ENCODE measurements at places on chromosomes 7 and 10. TPM values are rescaled to one million over a fixed set of nuclear protein-coding genes. Genes with fewer than 3 reads are reported as not detected.

The UCMA gene
- not detected for total RNA-seq

The TFR2 gene
- total RNA-seq: 0.45 TPM

The SPDYE8 gene
- total RNA-seq: not detected

The ASB13 gene
- total RNA-seq: 23.2 TPM

The TMEM225B gene
- 1.7 TPM for total RNA-seq

The SPDYE6 gene
- not detected for total RNA-seq

DNA sequence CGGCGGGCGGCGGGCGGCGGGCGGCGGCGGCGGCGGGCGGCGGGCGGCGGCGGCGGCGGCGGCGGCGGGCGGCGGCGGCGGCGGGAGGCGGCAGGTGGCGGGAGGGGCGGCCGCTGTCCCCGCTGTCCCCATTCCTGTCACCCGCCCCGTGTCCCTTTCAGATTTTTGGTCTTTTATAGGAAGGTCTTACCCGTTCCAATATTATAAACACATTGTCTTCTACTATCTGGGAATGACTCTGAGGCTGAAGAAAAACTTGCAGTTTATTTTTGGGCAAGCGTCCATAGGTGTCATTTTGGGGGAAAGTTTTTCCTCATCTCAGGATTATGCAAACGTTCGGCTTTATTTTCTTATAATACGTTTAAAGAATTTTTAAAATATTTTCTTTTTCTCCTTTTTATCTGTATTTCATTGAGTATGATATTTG, 578 bp downstream of the ZNF713 start:
- DNase-seq: no peak
- H3K27me3 ChIP-seq: no peaks in the 10 kb centered on the region
- H3K36me3 ChIP-seq: no peaks in the 10 kb centered on the region
- no peaks in the 10 kb centered on the region for H3K4me1 ChIP-seq
- H3K27ac ChIP-seq: no peak overlapping the region

DNA sequence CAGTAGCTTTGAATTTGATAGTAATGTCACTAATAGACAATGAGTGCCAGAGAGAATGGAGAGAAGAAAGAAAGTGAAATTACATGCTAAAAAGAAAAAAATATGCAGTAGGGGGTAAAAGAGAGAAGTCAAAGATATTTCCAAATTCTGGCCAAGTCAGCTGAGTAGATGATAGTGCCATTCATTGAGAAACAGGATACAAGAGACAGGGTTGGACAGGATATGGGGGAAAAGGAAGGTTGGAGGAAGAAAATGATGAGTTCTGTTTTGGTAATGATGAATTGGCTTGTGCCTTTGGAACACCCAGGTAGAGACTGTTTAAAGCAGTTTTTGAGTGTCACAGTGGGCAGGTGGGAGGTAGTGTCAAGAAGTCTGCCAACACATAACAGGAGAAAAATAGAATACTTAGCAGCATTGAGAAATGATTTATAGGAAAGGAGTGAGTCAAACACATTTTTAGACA, 78.3 kb downstream of the LRRC17 start:
- H3K27ac ChIP-seq: peak overlapping the region; percentile 91
- H3K4me1 ChIP-seq: no peaks in the 10 kb centered on the region
- no peaks in the 10 kb centered on the region for H3K36me3 ChIP-seq
- no peaks in the 10 kb centered on the region for H3K27me3 ChIP-seq
- H3K4me3 ChIP-seq: no peak overlapping the region

- no peak overlapping the region for H3K27ac ChIP-seq
- no peaks in the 10 kb centered on the region for H3K36me3 ChIP-seq
- no peak for DNase-seq
Observed at GRCh38 chr10:54903745-54904144, 102.7 kb upstream of the PCDH15 start.

GRCh38 chr10:35185260-35186034, 58.8 kb downstream of the CREM start:
- DNase-seq: no peak
- no peaks in the 10 kb centered on the region for H3K36me3 ChIP-seq
- no peak overlapping the region for H3K27ac ChIP-seq
- no peaks in the 10 kb centered on the region for H3K27me3 ChIP-seq
- H3K4me1 ChIP-seq: no peaks in the 10 kb centered on the region
- no peak overlapping the region for H3K4me3 ChIP-seq

- no peaks in the 10 kb centered on the region for H3K27me3 ChIP-seq
- peak; percentile 28 for DNase-seq
- no peak overlapping the region for H3K27ac ChIP-seq
- H3K4me1 ChIP-seq: peaks cover 1% of the 10 kb centered on the region
- no peak overlapping the region for H3K4me3 ChIP-seq
- H3K36me3 ChIP-seq: no peaks in the 10 kb centered on the region
Observed at GRCh38 chr10:5595994-5596471, 70.4 kb downstream of the ASB13 start.

DNA sequence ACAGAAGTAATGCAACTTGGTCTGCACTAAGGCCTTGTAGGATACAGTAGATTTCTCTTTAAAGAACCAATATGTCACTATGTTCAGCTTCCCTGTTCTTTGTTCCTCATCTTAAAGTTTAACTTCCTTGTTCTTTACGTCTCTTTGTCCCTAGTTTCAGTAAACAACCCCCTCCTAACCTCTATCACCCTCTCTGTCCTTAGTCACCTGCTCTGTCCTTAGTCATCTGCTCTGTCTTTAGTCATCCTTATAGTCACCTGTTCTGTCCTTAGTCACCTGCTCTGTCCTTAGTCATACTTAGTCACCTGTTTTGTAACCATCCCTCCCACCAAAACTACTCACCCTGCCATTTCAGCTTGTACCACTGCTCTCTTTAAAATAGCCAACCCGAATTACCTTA, 144.6 kb upstream of the TMEM106B start:
- H3K4me3 ChIP-seq: no peak overlapping the region
- H3K4me1 ChIP-seq: no peaks in the 10 kb centered on the region
- no peak overlapping the region for H3K27ac ChIP-seq
- no peaks in the 10 kb centered on the region for H3K27me3 ChIP-seq
- no peaks in the 10 kb centered on the region for H3K36me3 ChIP-seq

DNA sequence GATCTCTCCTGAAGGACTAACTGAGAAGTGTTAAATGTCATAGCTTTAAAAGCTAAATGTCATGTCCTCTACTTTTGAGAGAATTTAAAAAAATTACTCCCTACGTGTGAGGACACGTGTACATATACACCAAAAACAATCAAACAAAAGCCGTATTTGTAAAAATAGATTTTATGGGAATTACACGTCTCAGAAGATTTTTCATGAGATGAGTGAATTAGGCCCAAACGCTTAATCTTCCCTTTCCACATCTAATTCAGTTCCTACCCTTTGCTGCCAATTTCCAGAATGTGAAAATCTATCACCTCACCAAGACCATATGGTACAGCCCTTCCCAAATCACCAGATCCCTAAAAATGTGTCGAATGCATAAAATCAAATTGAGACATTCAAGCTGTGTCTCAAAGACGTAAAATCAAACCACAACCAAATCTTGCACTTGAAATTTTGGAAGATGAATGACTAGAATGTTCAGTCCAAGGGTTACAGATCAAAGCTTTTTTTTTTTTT, 1.0 kb upstream of the CTTNBP2 start:
- H3K36me3 ChIP-seq: no peaks in the 10 kb centered on the region
- peak overlapping the region; percentile 86 for H3K4me3 ChIP-seq
- no peak overlapping the region for H3K27ac ChIP-seq

DNA sequence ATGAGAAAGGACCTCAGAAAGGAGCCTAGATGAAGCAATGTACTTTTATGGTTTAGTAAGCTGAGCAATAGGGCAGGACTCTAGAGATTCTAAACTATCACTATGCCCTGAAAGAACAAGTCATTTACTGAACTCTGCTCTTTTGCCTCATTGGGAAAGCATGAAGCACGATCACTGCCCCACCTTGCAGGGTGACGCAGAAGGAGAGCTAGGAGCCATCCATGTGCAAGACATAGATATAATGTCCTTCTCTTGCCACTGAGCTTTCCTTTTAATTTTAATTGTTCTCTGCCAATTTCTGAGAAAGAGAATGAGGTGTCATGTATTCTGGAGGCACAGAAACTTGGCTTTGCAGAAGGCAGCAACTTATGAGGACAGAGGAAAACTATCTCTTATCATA, 108.3 kb downstream of the SORCS1 start:
- no peaks in the 10 kb centered on the region for H3K27me3 ChIP-seq
- H3K4me1 ChIP-seq: no peaks in the 10 kb centered on the region
- no peak overlapping the region for H3K4me3 ChIP-seq

DNA sequence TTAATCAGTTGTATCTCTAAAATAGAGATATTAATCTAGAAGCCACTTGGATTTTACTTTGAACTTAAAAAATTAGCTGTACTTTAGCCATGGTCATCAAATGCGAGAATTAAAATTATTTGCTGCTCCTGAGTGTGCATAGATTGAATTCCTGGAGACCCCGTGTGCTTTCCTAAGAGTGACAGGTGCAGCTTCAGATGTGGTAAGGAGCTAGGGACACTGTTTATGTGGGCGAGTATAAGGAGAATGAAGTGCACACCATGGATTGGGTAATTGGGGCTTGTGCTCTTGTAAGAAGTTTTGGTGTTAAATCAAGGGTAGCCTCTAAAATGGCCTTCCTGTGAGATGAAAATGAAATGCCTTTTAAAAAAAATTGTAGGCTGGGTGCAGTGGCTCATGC, 9.8 kb downstream of the PLCE1 start:
- no peak overlapping the region for H3K27ac ChIP-seq
- DNase-seq: no peak

DNA sequence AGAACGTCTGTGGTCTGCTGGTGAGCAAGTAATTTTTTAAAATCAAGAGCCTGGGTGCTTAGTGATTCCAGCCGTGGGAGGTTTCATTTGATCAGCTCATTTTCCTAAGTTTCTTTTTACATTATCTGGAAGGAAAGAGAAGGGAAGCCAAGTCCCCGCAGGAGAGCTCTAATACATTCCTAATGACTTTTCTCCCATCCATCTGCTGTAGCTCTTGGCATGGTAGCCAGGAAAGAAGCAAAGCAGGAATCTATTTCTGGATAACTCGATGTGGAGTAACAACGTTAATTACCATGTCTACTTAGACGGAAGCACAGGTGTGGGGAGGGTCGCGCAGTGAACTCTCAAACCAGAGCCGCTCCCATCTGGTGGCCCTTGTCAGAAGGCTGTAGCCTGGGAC, 121.9 kb downstream of the PAXIP1 start:
- H3K27ac ChIP-seq: no peak overlapping the region
- H3K4me3 ChIP-seq: no peak overlapping the region
- no peaks in the 10 kb centered on the region for H3K27me3 ChIP-seq

- H3K27me3 ChIP-seq: no peaks in the 10 kb centered on the region
- H3K4me1 ChIP-seq: no peaks in the 10 kb centered on the region
- DNase-seq: peak; percentile 83
- H3K36me3 ChIP-seq: no peaks in the 10 kb centered on the region
- no peak overlapping the region for H3K27ac ChIP-seq
Observed at GRCh38 chr10:22086730-22087401, 83.3 kb upstream of the DNAJC1 start.

GRCh38 chr7:112064627-112065385, 141.4 kb downstream of the DOCK4 start:
- no peak overlapping the region for H3K27ac ChIP-seq
- no peak overlapping the region for H3K4me3 ChIP-seq
- no peaks in the 10 kb centered on the region for H3K4me1 ChIP-seq
- no peaks in the 10 kb centered on the region for H3K36me3 ChIP-seq
- H3K27me3 ChIP-seq: peaks cover 1% of the 10 kb centered on the region

GRCh38 chr7:88928276-88928675, 132.7 kb upstream of the TEX47 start:
- no peak overlapping the region for H3K4me3 ChIP-seq
- no peak overlapping the region for H3K27ac ChIP-seq
- no peaks in the 10 kb centered on the region for H3K36me3 ChIP-seq
- H3K4me1 ChIP-seq: no peaks in the 10 kb centered on the region
- no peaks in the 10 kb centered on the region for H3K27me3 ChIP-seq

- DNase-seq: no peak
- H3K4me1 ChIP-seq: no peaks in the 10 kb centered on the region
- no peak overlapping the region for H3K4me3 ChIP-seq
- H3K27me3 ChIP-seq: no peaks in the 10 kb centered on the region
- no peak overlapping the region for H3K27ac ChIP-seq
Observed at GRCh38 chr7:50564171-50564570, 1.0 kb downstream of the DDC start.

DNA sequence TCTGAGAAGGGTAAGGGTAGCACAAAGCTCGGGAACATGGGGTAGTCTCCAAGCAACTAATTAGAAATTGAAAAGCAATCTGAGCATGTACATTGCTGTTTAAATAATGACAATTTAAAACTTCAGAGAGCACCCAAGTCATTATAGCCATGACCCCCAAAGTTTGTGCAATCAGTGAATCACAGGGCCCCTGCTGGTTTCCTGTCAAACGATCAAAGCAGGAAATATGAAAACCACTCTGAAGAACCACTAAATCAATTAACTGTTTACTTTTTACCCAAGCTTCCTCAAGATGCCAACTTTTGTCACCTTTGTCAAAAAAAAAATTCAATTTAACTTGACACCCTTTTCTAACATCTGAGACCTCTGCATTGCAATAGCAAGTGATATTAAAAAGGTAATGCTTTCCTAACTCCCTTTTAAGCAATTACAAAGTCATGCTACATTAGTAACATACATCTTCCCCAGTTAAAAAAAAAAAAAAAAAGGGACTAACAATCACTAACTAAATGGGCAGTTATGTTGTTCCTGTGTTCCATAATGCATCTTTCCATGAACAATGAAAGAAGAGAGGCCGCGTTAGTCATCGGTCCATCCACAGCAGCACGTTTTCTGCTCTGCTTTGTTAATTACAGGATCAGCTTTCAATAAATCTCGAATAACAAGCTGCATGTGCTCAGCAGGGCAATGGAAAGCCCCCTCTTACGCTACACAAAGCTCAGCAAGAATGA, 80.6 kb downstream of the ETV1 start:
- H3K4me1 ChIP-seq: peaks cover 1% of the 10 kb centered on the region
- H3K36me3 ChIP-seq: no peaks in the 10 kb centered on the region
- no peak overlapping the region for H3K4me3 ChIP-seq
- DNase-seq: no peak
- H3K27me3 ChIP-seq: no peaks in the 10 kb centered on the region
- H3K27ac ChIP-seq: no peak overlapping the region

DNA sequence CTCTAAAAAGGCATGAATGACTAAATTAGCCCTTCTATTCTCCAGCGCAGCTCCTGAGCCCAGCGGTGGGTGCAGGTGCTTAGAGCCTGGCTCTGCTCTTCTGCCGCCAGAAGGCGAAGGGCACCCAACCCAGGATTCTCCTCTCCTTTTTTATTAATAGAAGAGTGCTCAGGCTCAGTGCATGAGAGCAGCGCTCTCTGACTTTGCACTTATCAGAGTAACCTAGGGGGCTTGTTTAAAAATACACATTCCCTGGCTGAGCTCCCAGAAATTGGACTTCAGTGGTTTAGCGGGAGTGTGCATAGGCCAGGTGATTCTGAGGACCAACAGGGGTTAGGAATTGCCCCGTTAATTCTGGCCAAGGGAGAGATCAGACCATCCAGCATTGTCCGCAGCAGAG, 1.7 kb upstream of the PFKP start:
- no peaks in the 10 kb centered on the region for H3K4me1 ChIP-seq
- no peaks in the 10 kb centered on the region for H3K27me3 ChIP-seq
- no peaks in the 10 kb centered on the region for H3K36me3 ChIP-seq
- no peak for DNase-seq
- no peak overlapping the region for H3K4me3 ChIP-seq

- no peak overlapping the region for H3K4me3 ChIP-seq
- no peak for DNase-seq
- H3K4me1 ChIP-seq: no peaks in the 10 kb centered on the region
- H3K27ac ChIP-seq: no peak overlapping the region
- H3K36me3 ChIP-seq: no peaks in the 10 kb centered on the region
Observed at GRCh38 chr7:50153148-50153547, 60.1 kb upstream of the ZPBP start.

- H3K27ac ChIP-seq: no peak overlapping the region
- no peaks in the 10 kb centered on the region for H3K36me3 ChIP-seq
- H3K4me1 ChIP-seq: no peaks in the 10 kb centered on the region
- H3K4me3 ChIP-seq: no peak overlapping the region
- H3K27me3 ChIP-seq: no peaks in the 10 kb centered on the region
Observed at GRCh38 chr10:104218751-104219150, 13.4 kb downstream of the CFAP43 start.
